Neural progenitor cell (in vitro differentiated cells): ENCODE measurements at places on chromosomes 11 and 22. TPM values are rescaled to one million over a fixed set of nuclear protein-coding genes. Genes with fewer than 3 reads are reported as not detected.

Gene OR5T3
- total RNA-seq, result not detected in 2 replicates

Gene DGCR6
- 4.2 and 5.2 TPM in 2 replicates for total RNA-seq

Gene CDC42EP1
- 0.84 and 1.8 TPM in 2 replicates for total RNA-seq

- no peak overlapping the region for H3K27ac ChIP-seq
- H3K27me3 ChIP-seq, result no peaks in the 10 kb centered on the region
- no peaks in the 10 kb centered on the region for H3K4me1 ChIP-seq
- peak; percentile 88 for DNase-seq
Observed at GRCh38 chr11:30914143-30914762, 328.1 kb upstream of the MPPED2 start.

- DNase-seq, result no peak
- H3K27me3 ChIP-seq, result no peaks in the 10 kb centered on the region
- no peaks in the 10 kb centered on the region for H3K36me3 ChIP-seq
- no peaks in the 10 kb centered on the region for H3K4me1 ChIP-seq
- H3K27ac ChIP-seq, result no peak overlapping the region
Observed at GRCh38 chr22:35114131-35114980, 48.4 kb downstream of the ISX start.

- no peak overlapping the region for H3K27ac ChIP-seq
- H3K27me3 ChIP-seq, result no peaks in the 10 kb centered on the region
- peaks cover 31% of the 10 kb centered on the region for H3K4me1 ChIP-seq
- no peaks in the 10 kb centered on the region for H3K36me3 ChIP-seq
Observed at GRCh38 chr11:3136546-3137455, 28.3 kb downstream of the OSBPL5 start.

- H3K36me3 ChIP-seq, result no peaks in the 10 kb centered on the region
- H3K27me3 ChIP-seq, result peaks cover 34% of the 10 kb centered on the region
- peak; percentile 1 for DNase-seq
- no peak overlapping the region for H3K4me3 ChIP-seq
Observed at GRCh38 chr22:46585340-46586122, 34.7 kb upstream of the GRAMD4 start.

DNA sequence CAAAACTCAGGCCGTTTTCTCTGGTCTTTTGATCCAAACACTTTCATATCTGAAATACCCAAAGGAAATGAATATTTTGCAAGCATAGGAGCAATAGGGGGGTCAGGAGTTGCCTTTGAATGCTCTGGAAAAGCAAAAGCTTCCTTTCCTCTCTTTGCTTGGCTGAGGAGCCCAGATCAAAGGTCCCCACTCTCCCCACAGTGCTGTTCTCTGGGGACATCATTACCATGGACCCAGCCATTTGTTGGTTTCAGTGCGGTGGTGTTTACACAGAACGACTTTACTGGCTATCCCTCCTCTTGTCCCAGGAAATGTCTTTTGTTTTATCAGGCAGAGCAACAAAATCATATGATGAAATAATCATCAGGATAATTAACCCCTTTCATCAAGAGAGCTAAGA lies 1089.1 kb downstream of the TBC1D22A start:
- no peaks in the 10 kb centered on the region for H3K36me3 ChIP-seq
- H3K27ac ChIP-seq, result no peak overlapping the region
- H3K4me1 ChIP-seq, result peaks cover 9% of the 10 kb centered on the region
- no peak overlapping the region for H3K4me3 ChIP-seq

- no peaks in the 10 kb centered on the region for H3K4me1 ChIP-seq
- no peak overlapping the region for H3K4me3 ChIP-seq
- H3K27me3 ChIP-seq, result no peaks in the 10 kb centered on the region
- H3K27ac ChIP-seq, result no peak overlapping the region
Observed at GRCh38 chr22:48299801-48300200, 1527.9 kb downstream of the BRD1 start.

- H3K27ac ChIP-seq, result no peak overlapping the region
- H3K4me3 ChIP-seq, result no peak overlapping the region
- H3K36me3 ChIP-seq, result no peaks in the 10 kb centered on the region
- DNase-seq, result no peak
- H3K27me3 ChIP-seq, result peaks cover 61% of the 10 kb centered on the region
- H3K4me1 ChIP-seq, result peaks cover 4% of the 10 kb centered on the region
Observed at GRCh38 chr11:18700375-18700774, 1.8 kb downstream of the TMEM86A start.
